Anterior cingulate cortex (tissue), 58 donors: ENCODE measurements at places on chromosomes 12 and 14.

- no peak for DNase-seq
Observed at GRCh38 chr14:101061411-101062064, 158.0 kb upstream of the RTL1 start.

GRCh38 chr14:56216626-56217379 is 98.6 kb downstream of the PELI2 start:
- peak; percentile 26 for DNase-seq

DNA sequence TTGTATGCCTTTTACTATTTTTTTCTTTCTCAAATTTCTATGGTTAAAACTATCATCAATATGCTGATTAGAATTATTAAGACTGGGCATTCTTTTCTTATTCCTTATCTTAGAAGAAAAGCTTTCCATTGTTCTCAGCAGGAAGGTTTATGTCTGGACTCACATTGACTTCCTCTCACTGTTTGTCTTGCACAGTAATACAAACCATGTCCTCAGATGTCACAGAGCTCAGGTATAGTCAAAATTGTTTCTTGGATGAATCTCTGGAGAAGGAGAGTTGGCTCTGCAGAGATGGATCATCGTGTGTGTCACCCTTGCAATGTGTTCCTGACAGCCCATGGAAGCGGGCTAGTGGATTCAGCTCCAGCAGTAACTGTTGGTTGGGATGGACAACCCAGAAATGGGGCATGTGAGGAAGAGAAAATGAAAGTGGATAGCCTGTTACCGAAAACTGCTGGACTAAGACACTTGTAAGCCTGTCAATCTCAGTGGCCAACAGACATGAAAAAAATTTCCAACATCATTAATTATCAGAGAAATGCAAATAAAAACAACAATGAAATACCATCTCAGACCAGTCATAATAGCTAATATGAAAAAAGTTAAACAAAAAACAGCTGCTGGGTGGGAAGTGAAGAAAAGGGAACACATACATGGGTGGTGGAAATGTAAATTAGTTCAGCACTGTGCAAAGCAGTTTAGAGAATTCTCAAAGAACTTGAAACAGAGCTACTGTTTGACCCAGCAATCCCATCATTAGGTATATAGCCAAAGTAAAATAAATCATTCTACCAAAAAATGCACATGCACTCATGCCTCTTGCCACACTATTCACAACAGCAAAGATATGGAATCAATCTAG is 967.8 kb downstream of the TMEM121 start:
- no peak for DNase-seq

- DNase-seq: no peak
Observed at GRCh38 chr12:15584366-15585041, 204.7 kb downstream of the EPS8 start.

DNA sequence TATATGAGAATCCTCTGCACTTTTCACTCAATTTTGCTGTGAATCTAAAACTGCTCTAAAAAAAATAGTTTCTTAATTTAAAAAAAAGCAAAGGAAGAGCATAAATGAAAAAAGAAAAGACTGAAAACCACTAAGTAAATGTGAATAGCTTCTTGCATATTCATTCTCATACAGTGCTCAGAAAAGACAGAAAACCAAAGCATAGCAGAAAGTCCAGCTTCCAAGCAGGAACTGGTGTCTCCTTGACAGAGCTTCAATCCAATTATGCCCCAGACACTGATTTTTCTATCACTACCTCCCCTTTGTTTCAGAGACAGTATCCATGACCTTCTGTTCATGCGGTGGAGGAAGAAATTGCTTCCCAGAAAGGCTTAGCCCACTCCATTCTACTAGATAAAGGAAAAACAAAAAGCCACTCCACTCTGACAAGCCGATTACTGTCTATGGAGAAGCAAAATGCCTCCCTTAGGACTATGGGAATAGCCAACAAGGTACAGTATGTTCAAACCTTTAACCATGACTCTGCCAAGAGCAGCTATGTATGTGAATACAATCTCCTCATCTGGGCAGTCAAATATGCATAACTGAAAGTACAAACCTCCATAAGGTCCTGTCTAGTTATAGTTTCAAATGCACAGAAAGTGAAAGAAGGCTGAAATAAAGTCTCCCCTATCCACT is 40.6 kb downstream of the ATF7 start:
- DNase-seq: no peak

DNA sequence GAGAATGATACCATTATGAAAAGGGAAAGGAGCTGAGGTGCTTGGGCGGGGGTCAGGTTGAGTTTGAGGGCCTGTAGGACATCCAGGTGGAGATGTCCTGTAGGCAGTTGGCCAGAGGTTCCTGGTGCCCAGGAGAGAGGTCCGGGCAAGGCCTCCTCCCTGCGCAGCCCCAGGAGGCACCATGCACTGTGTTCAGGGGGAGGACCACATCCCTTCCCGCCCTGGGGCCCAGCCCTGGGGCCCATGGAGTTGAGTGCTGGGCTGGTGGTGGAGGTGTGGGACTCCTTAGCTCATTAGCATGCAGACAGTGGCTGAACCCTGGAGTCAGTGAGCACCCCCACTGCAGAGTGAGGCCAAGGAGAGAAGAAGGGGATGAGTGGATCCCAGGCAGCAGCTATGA is 5.7 kb upstream of the FAIM2 start:
- DNase-seq: no peak

DNA sequence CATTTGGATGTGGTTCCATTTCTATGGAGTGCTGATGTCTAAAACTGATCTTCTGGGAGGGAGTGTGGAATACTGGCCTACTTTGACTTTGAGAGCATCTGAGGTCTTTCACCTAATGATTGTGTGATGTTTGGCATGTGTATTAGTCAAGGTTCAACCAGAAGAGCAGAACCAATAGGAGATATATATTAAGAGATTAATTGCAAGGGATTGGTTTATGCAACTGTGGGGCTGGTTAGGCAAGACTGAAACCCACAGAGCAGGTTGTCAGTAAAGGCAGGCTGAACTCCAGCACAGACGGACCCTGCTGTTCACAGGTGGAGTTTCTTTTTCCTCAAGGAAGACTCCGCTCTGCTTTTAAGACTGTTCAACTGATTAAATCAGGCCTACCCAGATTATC is 11.6 kb downstream of the BMAL2 start:
- no peak for DNase-seq

DNA sequence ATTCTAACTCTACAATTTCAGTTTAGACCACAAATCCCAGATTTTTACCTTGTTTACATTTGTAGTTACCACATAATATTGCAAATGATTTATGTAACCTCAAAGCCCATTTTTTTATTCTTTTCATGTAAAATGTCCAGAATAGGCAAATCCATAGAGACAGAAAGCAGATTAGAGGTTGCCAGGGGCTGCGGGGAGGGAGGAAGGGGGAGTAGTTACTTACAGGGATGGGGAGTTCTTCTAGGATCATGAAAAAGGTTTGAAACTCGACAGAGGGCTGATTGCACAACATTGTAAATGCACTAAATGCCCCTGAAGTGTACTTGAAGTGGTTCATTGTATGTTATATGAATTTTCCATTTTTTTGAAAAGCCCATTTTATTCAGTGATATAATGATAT is 66.5 kb downstream of the PPP2R5C start:
- no peak for DNase-seq

DNA sequence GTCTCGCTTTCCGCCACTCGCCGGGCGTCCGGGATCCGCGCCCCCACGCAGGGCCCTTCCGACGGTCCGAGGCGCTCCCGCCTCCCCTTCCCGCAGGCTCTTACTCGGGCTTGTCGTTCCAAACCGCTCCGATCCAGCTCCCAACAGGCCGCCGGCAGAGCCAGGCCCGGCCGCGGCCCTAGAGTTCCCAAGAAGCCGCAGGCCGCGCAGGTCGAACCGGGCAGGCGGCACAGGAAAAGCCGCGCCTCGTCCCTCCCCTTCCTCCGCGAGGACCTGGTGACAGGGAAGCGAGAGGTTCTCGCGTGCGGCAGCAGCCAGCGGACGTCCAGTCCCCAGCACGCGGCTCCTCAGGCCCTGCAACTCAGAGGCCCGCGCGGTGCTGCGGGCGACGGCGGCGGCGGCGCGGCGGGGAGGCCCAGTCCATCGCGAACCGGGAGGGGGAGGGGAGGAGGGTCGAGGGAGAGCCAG is 272 bp downstream of the HECTD1 start:
- no peak for DNase-seq

DNA sequence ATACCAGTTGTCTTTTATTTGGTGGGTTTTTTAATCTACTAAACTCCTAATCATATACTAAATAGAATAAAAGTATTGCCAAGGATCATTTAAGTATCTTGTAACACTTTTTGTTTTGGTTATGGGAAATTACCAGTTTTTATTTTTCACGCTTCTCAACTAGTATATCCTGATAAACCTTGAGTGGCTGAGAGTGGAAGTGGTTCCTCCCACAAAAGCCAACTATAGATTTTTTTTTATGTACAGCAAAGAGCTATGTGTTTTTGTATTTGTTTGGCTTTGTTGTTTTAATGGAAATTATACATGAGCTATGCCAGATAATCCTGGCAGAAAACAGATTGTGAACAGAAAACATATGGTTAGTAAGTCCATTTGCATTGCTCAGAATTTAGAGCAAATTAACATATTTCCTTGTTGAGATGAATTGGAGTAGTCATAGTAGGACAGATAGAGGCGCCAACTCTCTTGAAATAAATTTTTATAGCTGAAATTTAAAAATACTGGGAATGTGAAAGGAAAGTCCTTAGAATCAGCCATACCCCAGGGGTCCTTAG is 60.9 kb upstream of the PSMA6 start:
- DNase-seq: no peak

- no peak for DNase-seq
Observed at GRCh38 chr12:94282675-94283074, 134.3 kb downstream of the PLXNC1 start.

DNA sequence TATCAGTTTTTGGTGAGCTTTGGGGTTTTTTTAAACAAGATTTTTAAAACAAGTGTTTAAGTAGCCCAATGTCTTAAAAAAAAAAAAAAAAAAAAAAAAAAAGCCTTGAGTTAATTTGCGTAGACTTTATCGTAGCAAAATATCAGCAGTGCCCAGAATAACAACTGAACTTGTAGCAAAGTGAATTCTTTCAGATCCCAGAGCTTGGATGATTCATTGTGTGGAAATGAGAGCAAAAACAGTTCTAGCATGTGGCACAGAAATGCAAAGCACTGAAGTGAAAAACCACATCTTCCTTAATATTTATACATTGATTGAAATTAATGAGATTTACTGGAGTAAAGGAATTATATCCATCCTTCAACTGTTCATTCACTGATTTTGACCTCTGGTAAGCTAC is 258.1 kb downstream of the EGLN3 start:
- DNase-seq: no peak

DNA sequence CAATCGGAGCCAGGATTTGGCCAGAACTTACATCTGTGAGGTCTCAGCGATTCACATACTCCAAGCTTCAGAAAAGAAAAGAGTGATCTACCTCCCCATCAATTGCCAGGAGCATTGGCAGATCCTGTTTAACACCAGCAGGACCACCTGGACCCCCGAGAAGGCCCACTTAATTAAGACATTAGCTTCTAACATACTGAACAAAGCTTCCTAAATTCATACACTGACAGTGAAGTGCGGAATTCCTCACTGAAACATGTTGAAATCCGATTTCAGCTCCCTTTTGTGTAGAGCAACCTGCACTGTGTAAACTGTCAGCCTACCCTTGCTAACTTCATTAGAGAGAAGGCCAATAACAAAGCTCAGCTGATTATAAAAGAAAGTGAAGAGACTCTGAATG is 274.0 kb downstream of the NOVA1 start:
- no peak for DNase-seq

- DNase-seq: no peak
Observed at GRCh38 chr14:59816941-59817340, 53.6 kb downstream of the RTN1 start.

GRCh38 chr12:121750507-121750955 is 38.0 kb downstream of the TMEM120B start:
- DNase-seq: no peak

DNA sequence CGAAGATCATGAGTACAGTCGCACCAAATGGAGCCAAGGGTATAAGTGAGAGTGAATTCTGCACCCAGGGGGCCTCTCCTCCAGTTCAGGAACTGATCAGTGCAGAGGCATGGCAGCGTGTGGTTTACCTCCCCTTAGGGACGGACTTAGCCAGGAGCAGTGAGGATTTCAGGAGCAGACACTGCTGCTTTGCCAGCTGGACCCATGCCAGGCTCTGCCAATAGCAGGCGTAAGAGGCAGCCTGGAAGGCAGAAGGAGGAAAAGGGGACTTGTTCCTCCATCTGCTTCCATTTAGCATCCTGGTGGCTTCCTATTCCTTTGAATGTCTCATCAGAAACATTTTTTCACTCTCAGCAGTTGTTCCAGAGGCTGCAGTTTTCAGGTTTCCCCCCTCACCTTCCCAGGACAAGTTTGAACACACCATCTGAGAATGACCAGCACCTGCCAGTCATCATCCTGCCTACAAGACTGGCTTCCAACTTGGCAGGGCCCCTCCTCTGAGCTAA is 137.0 kb upstream of the LMNTD1 start:
- no peak for DNase-seq
